GM10248 (cell line): ENCODE measurements at places on chromosomes 4 and X.

- DNase-seq: no peak
These were observed 593 bp downstream of the ELF4 start for GRCh38 chrX:130109429-130110378.

- DNase-seq: peak; percentile 29
These were observed 104.9 kb downstream of the ARHGAP10 start for GRCh38 chr4:147836807-147837206.

DNA sequence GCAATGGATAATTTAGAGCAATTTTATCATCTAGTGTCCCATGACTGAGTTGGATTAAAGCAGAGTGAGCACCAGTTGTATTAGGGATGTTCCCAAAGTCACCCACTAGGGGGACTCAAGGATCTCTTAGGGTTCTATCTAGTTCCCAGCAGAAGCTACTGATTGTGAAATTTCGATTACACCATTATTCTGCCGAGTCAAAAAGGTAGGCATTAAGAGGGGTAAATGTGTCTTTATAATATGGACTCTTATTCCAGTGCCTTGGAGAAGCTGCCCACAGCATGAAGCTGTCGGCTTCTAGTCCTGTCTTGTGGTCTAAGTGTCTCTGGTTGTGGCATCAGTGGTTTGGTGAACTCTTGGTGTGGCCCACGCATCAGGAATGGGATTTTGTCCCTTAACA, 53.3 kb downstream of the RGS12 start:
- DNase-seq: peak; percentile 82

- no peak for DNase-seq
These were observed 220.3 kb upstream of the CTSO start for GRCh38 chr4:156173937-156174336.
